ENCODE measurements at places on chromosomes 5 and 9.

- DNase-seq, result no peak
These were observed 45.4 kb downstream of the DMRT1 start for GRCh38 chr9:886886-887285.

- no peak for DNase-seq
These were observed 12.5 kb downstream of the ZNF366 start for GRCh38 chr5:72494623-72495124.

- no peak for DNase-seq
These were observed 127.6 kb downstream of the TMEM174 start for GRCh38 chr5:73300337-73301207.

- DNase-seq, result no peak
These were observed 4.8 kb upstream of the F2RL1 start for GRCh38 chr5:76813982-76814562.

DNA sequence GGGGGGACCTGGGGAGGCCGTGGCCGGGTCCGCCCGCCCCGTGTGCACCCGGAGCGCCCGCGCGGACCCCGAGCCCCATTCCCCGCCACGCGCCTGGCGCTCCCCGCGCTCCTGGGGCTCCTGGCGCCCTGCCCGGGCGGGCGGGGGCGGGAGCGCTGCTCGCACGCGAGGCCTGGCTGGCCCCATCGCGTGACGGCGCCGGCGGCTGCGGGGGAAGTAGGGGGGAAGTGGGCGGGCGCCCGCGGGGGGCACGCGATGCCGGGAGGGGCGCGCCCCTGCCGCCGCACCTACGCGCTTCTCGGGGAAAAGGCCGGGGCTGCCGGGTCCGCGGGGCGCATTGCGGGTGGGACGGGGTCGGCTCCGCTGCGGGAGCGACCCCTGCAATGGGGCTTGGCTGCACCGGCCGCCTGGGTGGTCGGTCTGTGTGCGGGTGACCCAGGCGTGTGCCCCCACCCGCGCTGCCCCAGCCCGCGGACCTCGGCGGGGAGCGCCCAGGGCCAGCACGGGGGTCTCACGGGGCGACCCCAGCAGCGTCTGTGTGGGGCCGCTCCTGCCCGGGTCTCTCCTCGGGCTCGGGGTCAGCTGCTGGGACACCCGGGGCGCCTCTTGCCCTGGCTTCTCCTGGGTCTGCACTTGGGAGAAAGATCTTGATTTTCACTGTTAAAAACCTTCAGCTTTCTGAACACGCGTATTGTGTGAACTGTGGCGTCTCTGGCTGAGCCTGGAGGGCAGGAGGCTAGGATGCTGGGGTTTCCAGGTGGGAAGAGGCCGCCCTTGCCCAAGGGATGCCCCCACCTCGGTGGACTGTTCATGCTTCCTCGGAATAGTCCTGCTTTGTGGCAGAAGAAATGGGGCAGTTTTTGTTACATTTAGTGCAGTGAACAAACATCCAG, 52.4 kb downstream of the AHRR start:
- peak; percentile 37 for DNase-seq

- no peak for DNase-seq
These were observed 121.6 kb downstream of the TLR4 start for GRCh38 chr9:117825609-117826347.
